Tracheal epithelial cell (primary cell): ENCODE measurements at places on chromosomes 2 and 18. TPM values are rescaled to one million over a fixed set of nuclear protein-coding genes. Genes with fewer than 3 reads are reported as not detected.

Gene NPPC
- 0.24 TPM in 1 of 2 replicates, not detected in the other for total RNA-seq

Gene CNPPD1
- total RNA-seq: 30.1 and 30.9 TPM in 2 replicates

Gene CYTIP
- total RNA-seq: not detected in 2 replicates

Gene TRIB2
- 10.6 and 11.5 TPM in 2 replicates for total RNA-seq

Gene DES
- not detected in 2 replicates for total RNA-seq

Gene LRP2
- under 0.01 TPM in 1 of 2 replicates, not detected in the other for total RNA-seq

Gene CACNB4
- under 0.01 and 0.21 TPM in 2 replicates for total RNA-seq

Gene PROKR1
- total RNA-seq: not detected in 2 replicates

Gene IL18R1
- 4.3 and 5.1 TPM in 2 replicates for total RNA-seq

Gene PROM2
- 37.1 and 59.9 TPM in 2 replicates for total RNA-seq

Gene LRRTM1
- total RNA-seq: not detected in 2 replicates

Gene TWIST2
- total RNA-seq: 7.0 and 8.5 TPM in 2 replicates

Gene DNAJB2
- 50.5 and 50.6 TPM in 2 replicates for total RNA-seq

Gene RGPD3
- total RNA-seq: 0.21 and 0.24 TPM in 2 replicates

Gene UPP2
- total RNA-seq: not detected in 2 replicates

Gene PLGLB1
- total RNA-seq: 0.24 and 2.3 TPM in 2 replicates

Gene MMADHC
- total RNA-seq: 191 and 199 TPM in 2 replicates

Gene ZSCAN30
- 6.3 and 11.3 TPM in 2 replicates for total RNA-seq

Gene RAPGEF4
- 0.64 and 1.4 TPM in 2 replicates for total RNA-seq

Gene LRRC30
- total RNA-seq: not detected in 2 replicates

Gene AQP12B
- total RNA-seq: not detected in 2 replicates

Gene RND3
- total RNA-seq: 100.0 and 308 TPM in 2 replicates

Gene UGT1A6
- 23.2 and 60.5 TPM in 2 replicates for total RNA-seq

Gene ABHD1
- total RNA-seq: not detected in 2 replicates

Gene MYL1
- not detected in 2 replicates for total RNA-seq

Gene CTLA4
- not detected in 2 replicates for total RNA-seq

Gene ARMC9
- 6.6 and 11.3 TPM in 2 replicates for total RNA-seq

Gene TMX3
- 32.0 and 34.7 TPM in 2 replicates for total RNA-seq

Gene SPATA3
- total RNA-seq: not detected in 2 replicates

Gene GPR55
- total RNA-seq: under 0.01 TPM in 1 of 2 replicates, not detected in the other
